Gastrocnemius medialis (tissue), 4 donors: ENCODE measurements at places on chromosomes 11 and 22. TPM values are rescaled to one million over a fixed set of nuclear protein-coding genes. Genes with fewer than 3 reads are reported as not detected.

The YPEL1 gene
- total RNA-seq, result 23.6 TPM

The B3GAT1 gene
- total RNA-seq, result not detected

The ALDH3B2 gene
- not detected for total RNA-seq

The CYP2R1 gene
- total RNA-seq, result 4.8 TPM

The TRIM29 gene
- total RNA-seq, result 0.95 TPM

The OR51B5 gene
- not detected for total RNA-seq

The MMP8 gene
- total RNA-seq, result 0.13 TPM

The KRTAP5-9 gene
- not detected for total RNA-seq

The GAB4 gene
- total RNA-seq, result not detected

The NRIP3 gene
- total RNA-seq, result 3.4 TPM

The DGAT2 gene
- 4.9 TPM for total RNA-seq

The OR5F1 gene
- not detected for total RNA-seq

DNA sequence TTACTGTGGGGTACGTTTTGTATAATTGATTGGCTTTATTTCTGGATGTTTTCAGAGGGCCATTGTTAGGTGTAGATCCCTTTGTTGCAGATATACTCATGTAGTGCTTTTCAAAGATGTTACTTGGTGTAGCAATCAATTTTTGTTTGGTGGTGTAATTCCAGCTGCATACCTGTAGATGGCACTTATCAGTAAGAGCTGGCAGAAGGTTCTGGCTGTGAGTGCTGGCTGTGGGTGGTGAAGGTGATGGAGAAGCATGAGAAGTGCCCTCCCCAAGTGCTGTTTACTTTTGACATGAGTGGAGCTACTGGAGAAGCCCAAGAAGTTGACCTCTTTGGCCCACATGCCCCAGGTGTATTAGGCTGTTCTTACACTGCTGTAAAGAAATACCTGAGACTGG is 1074.9 kb downstream of the FAM181B start:
- no peak for DNase-seq

GRCh38 chr22:31841078-31841827 is 87.4 kb downstream of the DEPDC5 start:
- DNase-seq, result no peak

GRCh38 chr22:50473855-50474671 is 772 bp downstream of the SBF1 start:
- DNase-seq, result no peak

GRCh38 chr22:17913801-17914347 is 110.5 kb downstream of the MICAL3 start:
- DNase-seq, result no peak

- DNase-seq, result no peak
Measured at GRCh38 chr11:212150-213100, 4.9 kb downstream of the RIC8A start.

- no peak for DNase-seq
Measured at GRCh38 chr11:125559888-125560287, 9.4 kb upstream of the EI24 start.

- no peak for DNase-seq
Measured at GRCh38 chr11:74283580-74284180, 27.8 kb downstream of the P4HA3 start.

GRCh38 chr11:12237381-12237784 is 127.0 kb downstream of the MICAL2 start:
- no peak for DNase-seq

- no peak for DNase-seq
Measured at GRCh38 chr22:45946805-45947600, 30.0 kb downstream of the WNT7B start.

- DNase-seq, result no peak
Measured at GRCh38 chr22:22748297-22748743, 103.9 kb downstream of the GGTLC2 start.

GRCh38 chr22:25027959-25028840 is 75.7 kb downstream of the KIAA1671 start:
- DNase-seq, result no peak

DNA sequence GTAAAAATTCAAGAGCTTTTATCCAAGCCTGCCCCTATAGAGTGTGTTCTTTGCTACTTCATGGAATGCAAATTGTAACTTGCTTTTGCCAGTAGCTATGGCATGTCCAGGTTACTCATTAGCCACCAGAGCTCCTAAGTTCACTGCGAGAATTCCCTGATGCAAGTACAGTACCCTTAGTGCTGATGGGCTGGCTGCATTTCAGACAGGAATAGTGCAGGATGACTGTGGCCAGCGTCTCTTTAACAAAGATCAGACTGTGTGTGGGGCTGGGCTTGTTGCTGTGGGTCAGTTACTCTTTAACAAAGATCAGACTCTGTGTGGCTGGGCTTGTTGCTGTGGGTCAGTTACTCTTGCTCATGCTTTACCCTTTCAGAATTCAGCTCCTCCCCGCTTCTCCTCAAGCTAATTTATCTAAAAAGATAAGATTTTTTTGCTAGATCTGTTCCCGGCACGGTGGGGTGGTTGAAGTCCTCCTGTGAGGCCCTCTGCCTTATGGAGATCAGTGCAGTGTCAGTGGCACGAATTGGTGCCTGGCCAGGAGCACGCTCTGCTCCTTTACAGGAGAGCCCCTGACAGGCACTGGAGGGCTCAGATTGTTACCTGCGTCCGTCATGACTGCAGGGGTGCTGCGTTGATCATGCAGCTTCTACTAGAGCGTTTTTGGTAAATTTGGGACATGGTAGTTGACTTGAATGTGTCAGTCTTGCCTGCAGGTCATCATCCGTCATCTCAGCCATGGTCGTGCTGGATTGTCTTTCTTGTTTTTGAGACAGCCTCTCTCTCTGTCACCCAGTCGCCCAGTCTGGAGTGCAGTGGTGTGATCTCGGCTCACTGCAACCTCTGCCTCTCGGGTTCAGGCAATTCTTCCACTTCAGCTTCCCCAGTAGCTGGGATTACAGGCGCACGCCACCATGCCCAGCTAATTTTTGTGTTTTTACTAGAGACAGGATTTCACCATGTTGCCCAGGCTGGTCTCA is 27.0 kb downstream of the AP2A2 start:
- no peak for DNase-seq

DNA sequence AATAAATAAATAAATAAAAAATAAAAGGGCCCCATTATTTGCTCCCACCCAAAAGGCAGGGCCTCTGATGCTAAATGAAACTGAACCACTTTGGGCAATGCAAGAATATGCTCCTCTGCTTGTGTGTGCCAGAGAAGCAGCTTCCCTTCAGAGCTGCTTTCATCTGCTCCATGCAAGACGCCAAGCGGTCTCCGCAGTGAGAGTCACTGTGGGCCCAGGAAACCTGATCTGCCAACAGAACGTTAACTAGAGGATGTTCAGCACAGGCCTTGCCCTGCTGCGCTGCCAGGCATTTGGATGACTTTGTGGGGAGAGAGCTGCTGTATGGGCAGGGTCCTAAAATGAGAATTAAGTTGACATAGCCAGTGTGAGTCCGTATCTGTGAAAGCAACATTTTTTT is 43.7 kb upstream of the APOA1 start:
- peak; percentile 38 for DNase-seq

DNA sequence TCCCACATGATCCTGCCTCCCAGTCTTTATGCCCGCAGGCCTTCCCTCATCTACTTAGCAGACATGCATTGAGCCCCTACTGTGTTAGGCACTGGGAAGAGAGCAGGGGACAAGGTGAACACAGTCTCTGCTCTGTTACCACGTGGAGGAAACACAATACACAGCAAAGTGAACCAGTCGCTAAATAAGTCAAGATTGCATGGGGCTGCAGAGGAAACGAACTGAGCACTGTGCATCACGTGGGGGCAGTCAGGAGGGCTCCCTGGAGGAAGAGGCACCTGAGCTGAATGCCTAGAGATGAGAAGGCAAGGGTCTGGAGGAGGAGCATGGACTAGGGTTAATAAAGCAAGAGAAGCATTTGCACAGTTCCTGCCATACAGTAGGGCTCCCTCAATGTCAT is 102.7 kb downstream of the MN1 start:
- DNase-seq, result peak; percentile 29

- no peak for DNase-seq
Measured at GRCh38 chr11:126127898-126128297, 65.2 kb upstream of the CDON start.

DNA sequence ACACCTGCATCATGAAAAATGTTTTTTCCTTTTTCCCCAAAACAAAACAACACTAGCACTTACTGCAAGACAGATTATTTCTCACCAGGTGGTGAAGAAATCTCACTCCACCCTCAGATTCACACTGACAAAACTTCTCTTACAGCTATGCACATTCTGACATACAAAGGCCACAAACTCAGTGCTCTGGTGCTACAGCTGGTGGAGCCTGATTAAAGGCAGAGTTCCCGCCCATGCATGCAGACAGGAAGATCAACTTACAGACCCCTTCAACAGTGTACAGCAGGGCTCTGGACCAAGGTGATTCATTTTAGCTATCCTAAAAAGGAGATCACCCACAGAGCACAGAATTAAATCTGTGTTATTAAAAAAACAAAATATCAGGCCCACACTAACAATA is 112.6 kb downstream of the CADM1 start:
- no peak for DNase-seq

DNA sequence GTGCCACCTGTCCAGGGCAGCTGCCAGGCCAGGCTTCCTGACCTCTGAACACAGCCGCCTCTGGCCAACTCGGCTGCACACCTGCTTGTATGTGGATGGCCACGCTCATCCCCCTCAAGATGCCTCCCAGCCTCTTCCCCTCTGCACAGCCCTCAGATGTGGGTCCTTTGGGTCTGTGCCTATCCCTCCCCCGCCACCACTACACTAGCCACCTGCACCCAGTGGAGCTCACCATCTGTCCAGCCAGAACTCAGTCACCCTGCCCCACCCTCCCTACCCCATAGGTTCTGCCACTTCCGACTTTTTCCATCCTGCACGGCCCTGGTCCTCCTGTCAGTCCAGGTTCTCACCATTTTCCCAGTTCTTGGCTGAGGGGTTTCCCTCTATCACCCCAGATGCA is 44.6 kb downstream of the PHF21B start:
- no peak for DNase-seq

GRCh38 chr11:75275581-75275980 is 35.0 kb downstream of the TPBGL start:
- peak; percentile 30 for DNase-seq

DNA sequence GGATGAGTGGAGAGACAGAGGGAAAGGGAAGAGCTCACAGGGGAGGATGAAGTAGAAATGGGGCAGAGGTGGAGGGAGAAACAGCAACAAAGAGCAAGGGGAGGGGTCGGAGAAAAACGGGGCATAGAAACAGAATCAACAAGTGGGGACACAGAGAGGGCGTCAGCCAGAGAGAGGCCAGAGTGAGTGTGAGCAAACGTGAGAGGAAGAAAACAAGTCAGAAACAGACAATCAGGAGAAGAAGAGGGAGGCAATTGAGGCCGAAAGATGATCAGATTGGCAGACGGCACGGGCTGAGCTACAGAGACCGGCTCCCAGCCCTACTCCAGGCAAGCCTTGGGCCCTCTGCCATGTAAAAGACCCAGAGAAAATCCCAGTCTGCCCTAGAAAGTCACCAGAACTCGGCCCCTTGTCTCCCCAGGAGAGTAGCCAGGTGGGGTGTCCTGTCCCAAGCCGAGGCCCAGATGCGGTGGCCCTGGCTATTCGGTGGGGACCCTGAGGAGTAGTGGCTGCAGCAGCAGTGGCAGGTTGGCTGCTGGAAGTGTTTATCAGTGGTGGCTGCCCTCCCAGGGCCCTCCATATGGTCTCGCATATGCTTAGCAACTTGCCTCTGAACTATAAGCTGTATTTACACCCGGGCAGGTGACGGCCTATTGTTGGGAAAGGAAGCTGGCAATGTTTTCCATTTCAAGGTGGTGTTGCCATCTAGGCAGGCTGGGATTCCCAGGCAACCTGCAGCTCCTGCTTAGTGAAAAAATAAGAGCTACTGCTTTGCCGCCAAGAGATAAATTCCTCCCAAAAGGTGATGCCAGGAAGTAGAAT is 14.8 kb upstream of the TSPAN18 start:
- DNase-seq, result no peak

DNA sequence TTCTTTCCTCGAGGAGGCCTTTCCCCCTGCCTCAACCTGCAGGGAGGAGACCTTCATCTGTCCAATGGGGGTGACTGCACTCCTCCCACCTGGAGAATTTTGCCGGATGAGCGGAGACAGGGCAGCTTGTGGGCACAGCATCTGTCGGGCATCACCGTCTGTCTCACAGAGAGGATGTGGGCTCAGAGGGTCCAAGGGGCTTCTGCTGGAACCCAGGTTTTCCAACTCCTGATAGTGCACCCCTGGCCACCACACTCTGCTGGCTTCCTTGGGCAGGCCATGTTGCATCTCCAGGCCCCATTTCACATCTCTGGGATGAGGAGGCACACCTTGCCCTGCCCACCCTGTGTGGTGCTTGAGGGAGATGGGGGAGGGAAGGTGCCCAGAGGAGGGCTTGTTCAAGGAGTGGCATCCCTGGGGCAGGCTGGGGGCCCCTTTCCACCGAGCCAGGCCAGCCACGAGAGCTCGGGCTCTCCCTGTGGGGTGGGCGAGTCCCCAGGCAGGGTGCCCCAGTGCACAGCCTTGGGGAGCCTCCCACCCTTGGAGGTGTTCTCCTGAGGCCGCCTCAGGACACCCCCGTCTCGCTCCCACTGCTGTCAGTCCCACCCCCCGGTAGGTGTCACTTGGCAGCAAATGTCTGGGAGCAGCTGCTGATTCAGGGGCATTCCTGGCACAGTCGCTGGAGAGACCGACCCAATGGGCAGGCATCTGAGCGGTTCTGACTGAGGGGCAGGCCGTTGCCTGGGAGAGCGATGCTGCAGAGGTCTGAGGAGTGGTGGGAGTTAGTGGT is 84.2 kb downstream of the MORC2 start:
- no peak for DNase-seq

GRCh38 chr11:88231894-88232482 is 56.7 kb upstream of the RAB38 start:
- DNase-seq, result no peak

- DNase-seq, result no peak
Measured at GRCh38 chr11:62726156-62726914, 922 bp downstream of the HNRNPUL2 start.

DNA sequence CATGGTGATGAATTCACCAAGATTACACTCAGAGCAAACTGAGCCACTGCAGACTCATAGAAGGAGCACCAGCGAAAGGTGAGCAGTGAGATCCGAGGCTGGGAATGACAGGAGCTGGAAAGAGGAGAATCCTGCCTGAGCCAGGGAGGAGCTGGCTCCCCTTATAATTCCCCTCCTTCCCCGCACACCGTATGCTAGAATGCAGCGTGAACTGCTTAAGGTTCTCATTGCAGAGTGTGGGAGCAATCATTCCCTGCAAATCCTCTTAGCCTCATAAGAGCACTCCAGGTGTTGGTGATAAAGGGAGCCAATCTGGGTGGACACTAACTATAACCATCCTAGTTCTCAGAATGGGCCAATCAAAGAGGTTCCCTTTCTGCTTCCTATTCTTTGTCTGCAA is 127.6 kb upstream of the TEAD1 start:
- DNase-seq, result no peak

- no peak for DNase-seq
Measured at GRCh38 chr11:69099180-69099579, 50.4 kb downstream of the TPCN2 start.

DNA sequence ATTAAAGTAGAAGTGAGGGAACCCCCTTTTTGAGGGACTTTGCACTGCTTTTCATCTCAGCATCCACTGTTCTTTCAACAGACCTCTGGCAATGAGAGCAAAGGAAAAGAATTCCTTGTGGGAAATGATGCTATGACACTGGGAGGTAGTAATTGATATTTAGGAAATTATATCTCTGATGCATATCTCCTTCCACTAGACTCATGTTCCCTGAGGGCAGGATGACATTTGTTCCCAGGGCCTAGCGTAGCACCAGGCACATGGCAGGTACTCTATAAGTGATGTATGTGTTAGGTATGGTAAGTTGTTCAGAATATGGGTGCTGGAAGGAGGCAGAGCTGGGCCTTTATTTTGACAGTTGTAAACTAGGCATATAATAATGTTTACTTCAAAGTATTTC is 142.9 kb downstream of the CCDC81 start:
- no peak for DNase-seq

GRCh38 chr11:20457001-20457799 is 69.7 kb downstream of the PRMT3 start:
- no peak for DNase-seq
